ENCODE measurements at places on chromosomes 12 and 14.

DNA sequence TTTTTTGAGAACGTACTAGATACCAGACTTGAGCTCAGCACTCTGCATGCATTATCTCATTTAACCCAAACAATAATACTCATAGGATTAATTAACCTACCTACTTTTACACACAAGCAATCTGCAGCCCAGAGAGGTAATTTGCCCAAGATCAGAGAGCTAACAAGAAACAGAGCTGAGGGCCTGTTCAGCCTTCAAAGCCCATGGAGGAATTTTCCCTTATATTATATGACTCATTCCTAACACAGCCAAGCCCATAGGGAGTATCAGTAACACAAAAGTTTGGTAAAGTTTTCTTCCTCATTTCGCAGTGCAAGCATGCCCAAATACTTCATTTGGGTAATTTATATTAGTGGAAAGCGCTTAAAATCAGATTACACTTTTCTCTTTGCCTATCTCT lies 94.7 kb downstream of the GALC start:
- DNase-seq: no peak

- no peak for DNase-seq
Measured at GRCh38 chr12:131828671-131829355, 620 bp downstream of the MMP17 start.

DNA sequence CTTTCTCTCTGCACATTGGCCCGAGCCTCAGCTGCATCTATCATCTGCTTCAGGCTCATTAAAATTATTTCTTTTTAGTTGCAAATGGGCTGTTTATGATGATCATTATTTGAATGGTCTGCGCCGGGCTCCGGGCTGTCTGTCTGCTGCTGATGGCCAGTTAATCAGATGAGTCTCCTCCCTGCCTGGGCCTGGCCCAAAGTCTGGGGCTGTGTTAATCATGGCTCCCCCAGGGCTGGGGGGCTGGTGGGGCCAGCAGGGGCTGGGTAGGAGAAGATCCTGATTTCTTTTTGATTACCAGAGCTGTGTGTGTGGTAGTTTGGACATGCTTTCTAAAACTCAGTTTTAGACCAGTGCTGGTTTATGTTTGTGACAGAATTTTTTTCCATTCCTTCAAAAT lies 159.1 kb downstream of the PHETA1 start:
- DNase-seq: no peak

GRCh38 chr12:124144531-124145194 lies 150.2 kb upstream of the RFLNA start:
- DNase-seq: no peak

GRCh38 chr12:91492648-91493047 lies 310.0 kb upstream of the DCN start:
- DNase-seq: no peak

GRCh38 chr14:51035611-51036192 lies 59.2 kb downstream of the TRIM9 start:
- DNase-seq: no peak

DNA sequence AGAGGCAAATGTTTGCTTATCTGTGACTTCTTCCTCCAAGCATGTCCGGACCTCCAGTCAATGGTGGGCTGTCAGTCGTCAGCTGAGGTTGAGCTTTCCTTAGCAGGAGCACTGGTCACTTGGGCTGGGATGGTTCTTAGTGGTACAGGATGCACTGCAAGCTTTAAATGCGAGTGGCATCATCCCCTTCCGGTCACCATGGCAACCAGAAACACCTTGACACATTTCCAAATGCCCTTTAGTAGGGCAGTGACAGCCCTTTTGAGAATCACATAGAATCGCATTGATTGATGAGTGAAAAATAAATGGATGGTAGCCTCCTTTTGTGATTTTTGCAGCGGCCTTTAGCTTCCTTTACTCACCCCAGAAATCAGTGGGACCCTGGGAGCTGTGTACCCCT lies 24.1 kb downstream of the NTF3 start:
- DNase-seq: no peak

- DNase-seq: no peak
Measured at GRCh38 chr14:104681689-104682074, 7.7 kb upstream of the INF2 start.

GRCh38 chr14:61652526-61653262 lies 42.6 kb upstream of the HIF1A start:
- no peak for DNase-seq

DNA sequence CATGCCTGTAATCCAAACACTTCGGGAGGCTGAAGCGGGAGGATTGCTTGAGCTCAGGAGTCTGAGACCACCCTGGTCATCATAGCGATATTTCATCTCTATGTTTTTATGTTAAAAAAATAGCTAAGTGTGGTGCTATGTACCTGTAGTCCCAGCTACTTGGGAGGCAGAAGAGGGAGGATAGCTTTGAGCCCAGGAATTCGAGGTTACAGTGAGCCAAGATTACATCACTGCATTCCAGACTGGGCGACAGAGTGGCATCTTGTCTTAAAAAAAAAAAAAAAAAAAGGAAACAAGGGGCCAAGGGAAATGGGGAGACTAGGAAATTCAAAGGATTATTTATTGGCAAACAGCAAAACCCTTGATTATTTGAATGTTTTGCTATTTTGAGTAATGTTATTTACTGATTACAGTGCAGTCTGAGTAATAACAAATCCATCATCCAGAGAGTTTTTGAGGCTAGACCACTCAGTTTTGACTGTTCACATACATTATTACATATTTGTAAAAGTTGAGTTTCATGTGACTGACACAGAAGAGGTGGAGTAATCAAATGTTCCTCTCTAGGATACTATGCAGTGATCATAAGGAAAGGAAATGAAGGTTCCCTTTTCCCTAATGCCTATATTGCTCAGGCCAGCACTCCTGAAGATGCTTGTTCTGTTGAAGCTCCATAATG lies 40.8 kb downstream of the PRKCH start:
- DNase-seq: no peak

GRCh38 chr12:113170926-113171325 lies 14.4 kb downstream of the DDX54 start:
- DNase-seq: no peak

DNA sequence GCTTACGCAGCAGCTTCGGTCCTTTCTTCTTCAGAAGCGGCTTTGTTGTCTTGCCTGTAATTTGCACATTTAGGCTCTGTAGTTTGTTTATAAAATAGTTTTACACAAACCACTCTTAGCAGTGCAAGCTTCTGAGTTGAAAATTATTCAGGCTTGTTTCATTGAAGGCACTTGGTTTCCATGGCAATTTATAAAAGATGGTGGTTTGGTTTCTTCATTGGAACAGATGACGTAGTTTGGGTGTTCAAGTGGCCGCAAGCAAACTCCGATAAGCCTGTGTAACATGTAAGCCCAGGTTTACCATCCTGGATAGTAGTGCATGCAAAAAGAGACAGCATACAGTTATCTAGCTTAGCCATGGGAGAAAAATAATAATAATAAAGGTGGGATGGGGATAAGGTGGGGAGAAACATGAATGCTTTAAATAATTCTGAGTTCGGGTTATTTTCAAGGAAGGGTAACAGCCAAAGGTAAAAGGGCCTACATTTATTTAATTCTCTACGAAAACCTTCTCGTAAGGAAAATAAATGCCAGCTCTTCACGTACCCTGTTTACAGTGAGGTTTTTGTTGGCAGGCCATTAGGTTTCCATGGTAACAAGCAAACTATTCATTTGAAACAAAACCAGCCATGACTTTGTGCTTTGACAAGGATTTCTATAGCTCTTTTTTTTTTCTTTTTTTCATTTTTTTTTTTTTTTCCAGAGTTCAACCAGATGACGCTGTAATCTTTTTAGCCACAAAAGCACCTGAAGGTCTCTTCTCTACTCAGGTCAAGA lies 189.6 kb upstream of the RPL10L start:
- DNase-seq: no peak

- no peak for DNase-seq
Measured at GRCh38 chr14:54881761-54882401, 20.7 kb downstream of the GCH1 start.

DNA sequence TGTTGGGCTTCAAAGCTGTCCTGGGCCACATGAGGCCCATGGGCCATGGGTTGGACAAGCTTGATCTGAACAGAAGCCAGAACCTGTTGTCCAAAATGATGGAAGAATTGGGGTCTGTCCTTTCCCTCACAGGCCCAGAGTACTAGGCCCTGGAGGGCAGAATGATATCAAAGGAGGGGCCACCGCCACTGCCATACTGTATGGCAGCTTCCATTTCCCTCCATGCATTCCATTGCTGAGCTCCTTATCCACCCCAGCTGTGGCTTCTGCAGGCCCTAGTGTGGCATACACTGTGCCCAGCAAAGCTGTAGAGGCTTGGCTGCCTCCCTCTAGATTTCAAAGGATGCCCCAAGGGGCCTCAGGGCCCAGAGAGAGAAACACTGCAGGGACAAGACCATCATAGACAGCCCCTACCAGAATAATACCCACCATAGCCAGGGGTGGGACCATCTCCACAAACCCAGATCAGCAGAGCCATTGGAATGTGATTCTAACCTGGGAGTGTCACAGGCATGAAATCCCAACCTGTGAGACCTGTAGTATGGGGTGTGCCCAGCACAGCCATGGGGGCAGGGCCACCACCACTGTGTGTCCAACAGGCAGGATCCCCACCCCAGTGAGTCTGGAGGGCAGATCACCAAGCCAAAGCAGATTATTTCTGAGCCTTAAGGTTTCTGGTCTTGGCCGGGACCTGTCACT lies 61.4 kb upstream of the BEGAIN start:
- DNase-seq: no peak

- peak; percentile 45 for DNase-seq
Measured at GRCh38 chr12:41552588-41552987, 364.5 kb downstream of the PDZRN4 start.

DNA sequence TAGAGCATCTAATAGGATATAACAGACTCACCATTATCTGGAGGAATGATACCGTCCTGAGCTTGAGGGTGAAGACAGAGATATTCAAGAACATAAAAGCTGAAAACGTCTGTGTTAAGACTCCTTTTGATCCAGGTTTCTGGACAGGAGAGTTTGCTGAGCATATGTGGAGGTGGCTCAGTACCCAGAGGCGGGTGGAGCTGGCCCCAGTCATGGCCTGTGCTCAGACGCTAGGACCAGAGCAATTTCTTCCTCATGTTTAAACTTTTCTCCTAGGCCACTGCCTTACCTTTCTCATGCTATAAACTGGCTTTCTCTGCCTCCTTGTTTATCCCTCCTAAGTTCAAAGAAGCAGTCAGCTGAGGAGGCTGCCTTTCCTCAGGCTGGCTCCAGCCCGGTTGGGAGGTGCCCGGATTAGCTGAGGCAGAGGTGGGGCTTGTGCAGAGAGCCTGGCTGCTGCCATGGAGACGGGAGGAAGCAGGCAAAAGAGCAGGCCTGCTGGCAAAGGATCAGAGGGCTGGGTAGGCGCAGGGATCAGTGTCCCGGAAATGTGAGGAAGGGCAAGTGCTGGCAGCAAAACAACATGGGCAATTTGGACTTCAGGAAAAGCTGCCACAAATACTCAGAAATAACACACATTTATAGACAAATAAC lies 13.7 kb downstream of the COA8 start:
- peak; percentile 50 for DNase-seq

- no peak for DNase-seq
Measured at GRCh38 chr12:8909752-8910151, 4.6 kb upstream of the PHC1 start.

DNA sequence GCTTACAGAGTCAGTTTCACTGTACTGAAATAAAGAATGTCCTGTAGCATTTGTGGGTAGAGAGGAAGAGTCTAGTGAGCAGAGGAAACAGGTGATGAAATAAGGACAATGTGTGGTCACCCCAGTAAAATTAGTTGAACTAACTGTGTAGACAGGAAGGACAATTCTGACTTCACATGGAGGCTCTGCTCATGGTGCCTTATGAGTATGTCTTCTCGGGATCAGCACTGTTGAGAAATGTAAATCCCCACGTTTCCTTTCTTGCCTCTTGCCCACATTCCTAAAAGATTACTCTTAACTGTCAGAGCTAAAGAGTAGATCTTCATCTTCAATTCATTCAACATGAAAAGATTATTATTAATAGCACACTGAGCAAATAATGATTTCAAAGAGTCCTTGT lies 113.2 kb upstream of the FLRT2 start:
- no peak for DNase-seq

DNA sequence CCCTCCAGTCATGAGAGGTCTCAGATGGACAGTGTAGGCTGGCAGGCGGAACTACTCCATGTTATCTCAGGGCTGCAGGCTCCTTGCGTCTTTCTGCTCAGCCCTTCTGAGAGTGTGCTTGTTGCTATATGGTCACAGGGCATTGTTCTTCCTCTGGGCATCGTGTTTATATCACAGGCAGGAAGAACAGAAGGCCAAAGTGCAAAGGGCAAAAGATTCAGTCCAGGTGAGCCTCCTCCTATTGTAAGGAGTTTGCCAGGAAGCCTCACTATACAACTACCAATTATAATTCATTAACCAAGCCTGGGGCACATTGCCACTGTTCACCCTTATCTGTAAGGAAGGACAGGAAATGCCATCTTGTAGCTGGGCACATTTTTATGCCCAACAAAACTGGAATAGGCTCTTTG lies 195.5 kb upstream of the KITLG start:
- DNase-seq: no peak

GRCh38 chr14:41609704-41610183 lies 3.1 kb downstream of the LRFN5 start:
- DNase-seq: no peak

All from NCI-H1417 treated with DMSO at 0.1 percent for 48 hours (cell line).